ENCODE measurements at places on chromosomes 5 and 9.

DNA sequence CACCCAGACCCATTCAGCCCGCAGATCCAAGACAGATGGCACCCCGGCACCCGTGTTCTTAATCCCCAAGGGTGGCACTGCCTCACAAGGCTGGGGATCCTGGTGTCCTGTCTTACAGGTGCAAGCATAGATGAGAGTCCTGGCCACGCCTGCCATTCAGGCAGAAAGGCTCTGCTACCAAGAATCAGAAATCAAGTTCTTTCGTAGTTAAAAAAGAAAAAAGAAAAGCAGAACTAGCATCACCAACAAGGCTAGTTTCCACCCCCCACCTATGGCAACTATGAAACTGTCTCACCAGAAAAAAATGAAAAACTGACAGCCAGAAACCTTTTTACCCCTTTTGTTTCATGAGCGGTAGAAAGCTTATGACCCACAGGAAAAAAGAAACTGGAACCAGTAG lies 170.4 kb downstream of the SYK start:
- DNase-seq, result no peak

- no peak for DNase-seq
Measured at GRCh38 chr5:139664086-139664693, 16.0 kb downstream of the CXXC5 start.

GRCh38 chr5:20833081-20833627 lies 845.2 kb upstream of the CDH18 start:
- DNase-seq, result no peak

GRCh38 chr5:55377810-55378209 lies 70.0 kb downstream of the MTREX start:
- no peak for DNase-seq

Data from neural progenitor cell (in vitro differentiated cells).